Stimulated activated naive B cell treated with anti-CD40 and anti-IgM and Interleukin-4, amounts not matched to agents 10 μg/mL and 1 μg/mL and 100 μg/mL, for 72 hours (primary cell): ENCODE measurements at places on chromosomes 7 and 10.

- no peak for DNase-seq
These were observed 188.9 kb downstream of the ADAM12 start for GRCh38 chr10:126199221-126199998.

DNA sequence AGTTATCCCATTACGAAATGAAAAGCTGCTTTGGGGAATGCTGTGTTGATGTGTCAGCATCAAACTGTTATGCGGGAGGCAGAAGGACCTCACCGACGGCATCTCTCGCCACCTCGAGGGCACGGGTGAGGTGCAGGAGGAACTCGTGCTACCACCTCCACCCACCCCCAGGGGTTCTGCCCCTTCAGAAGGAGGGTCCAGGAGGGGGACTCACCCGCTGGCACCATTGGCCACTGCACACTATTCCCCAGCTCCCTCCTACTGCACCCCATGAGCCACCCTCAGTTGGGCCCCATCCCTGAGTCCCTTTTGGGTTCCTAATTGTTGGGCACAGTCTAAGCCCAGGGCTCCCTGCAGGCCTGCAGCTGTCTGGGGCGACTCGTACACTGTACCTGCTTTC, 236.6 kb downstream of the PTPRN2 start:
- DNase-seq: no peak

- DNase-seq: no peak
These were observed 6.7 kb downstream of the CPXM2 start for GRCh38 chr10:123884907-123885381.

GRCh38 chr7:15104411-15105092, 202.0 kb upstream of the DGKB start:
- no peak for DNase-seq

GRCh38 chr10:77661100-77661499, 23.5 kb upstream of the KCNMA1 start:
- no peak for DNase-seq

DNA sequence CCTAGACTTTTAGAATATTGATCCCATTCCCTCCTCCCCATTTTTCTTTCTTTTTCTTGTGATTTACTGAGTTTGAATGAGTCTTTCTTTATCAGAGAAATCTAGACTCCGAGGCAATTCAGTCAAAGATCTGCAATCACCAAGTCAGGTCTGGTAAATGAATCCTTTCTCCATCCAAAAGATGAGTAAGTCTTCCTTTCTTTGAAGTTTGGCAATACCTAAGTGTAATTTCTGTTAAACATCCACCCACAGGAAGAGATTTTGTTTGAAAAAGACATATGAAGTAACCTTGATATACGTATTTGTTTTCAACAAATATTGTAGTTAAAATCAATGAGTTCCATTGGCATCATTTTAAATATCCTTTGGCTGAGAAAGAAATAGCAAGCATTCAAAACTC, 58.3 kb downstream of the SLC39A12 start:
- no peak for DNase-seq

DNA sequence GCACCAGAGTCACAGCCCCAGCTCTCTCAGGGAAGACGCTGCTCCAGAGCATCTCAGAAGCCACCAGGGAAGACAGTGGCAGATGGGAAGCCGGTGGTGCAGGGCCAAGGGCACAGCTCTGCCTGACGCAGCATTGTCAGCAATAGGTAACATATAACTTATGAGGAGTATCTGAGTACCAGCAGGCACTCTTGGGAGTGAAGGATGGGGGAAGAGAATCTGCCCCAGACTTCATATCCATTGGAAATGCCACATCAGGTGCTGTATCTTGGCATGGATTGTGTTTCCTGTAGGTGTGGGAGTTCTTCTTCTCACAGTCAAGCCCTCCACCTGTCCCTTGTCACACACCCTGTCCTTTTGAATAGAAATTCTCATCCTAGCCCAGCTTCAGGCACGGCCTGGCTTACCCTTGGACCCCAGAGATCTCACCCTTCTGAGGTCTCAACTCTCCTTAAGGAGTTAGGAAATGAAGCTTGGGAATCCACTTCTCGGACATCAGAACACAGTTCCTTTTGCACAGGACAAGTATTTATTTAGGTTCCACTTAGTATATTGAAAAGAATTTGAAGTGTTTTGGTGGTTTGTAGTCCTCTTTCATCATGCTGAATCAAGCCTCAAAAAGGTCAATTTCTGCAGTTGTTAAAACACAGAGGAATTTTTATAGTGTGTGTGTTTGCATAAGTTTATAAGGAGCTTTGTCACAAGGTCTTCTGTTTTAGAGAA, 9.9 kb downstream of the EPDR1 start:
- no peak for DNase-seq

DNA sequence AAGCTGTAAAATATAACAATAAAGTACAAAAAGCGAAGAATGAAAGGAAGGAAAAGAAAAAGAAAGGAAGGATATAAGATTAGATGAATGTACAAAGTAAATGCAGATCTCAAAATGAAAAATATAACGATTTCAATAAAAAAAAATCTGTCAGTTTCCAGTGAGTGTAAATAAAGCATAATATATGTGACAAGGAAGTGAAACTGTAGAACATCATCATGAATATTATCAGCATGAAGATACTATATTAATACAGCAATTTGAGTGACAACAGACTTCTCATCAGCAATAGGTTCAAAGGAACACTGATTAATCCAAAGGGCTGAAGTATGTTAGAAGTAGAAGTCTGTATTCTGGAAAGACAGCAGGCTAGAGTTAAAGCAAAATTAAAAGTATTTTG, 659.5 kb upstream of the MBL2 start:
- DNase-seq: no peak

DNA sequence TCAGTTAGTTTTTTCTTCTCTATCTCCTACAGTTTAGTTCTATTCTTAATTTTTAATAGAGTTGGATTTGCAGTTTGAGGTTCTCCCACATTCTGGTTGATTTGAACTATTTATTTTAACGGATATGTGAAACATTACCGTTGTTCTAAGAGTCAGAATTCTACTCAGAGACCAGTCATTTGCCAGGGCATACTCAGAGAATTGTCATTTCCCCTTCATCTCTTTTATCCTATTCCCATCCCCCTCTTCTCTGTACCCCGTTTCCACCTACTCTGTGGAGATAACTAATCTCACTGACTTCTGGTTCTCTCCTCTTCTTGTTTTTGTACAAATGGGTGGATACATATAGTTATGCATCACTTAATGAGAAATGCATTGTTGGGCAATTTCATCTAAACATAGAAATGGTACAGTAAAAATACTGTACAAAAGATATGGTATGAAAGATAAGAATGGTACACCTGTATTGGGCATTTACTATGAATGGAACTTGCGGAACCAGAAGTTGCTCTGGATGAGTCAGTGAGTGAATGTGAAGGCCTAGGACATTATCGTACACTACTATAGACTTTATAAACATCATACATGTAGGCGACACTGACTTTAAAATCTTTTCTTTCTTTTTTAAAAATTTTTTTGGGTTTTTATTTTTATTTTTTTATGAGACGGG, 53.1 kb downstream of the INPP5F start:
- DNase-seq: no peak

DNA sequence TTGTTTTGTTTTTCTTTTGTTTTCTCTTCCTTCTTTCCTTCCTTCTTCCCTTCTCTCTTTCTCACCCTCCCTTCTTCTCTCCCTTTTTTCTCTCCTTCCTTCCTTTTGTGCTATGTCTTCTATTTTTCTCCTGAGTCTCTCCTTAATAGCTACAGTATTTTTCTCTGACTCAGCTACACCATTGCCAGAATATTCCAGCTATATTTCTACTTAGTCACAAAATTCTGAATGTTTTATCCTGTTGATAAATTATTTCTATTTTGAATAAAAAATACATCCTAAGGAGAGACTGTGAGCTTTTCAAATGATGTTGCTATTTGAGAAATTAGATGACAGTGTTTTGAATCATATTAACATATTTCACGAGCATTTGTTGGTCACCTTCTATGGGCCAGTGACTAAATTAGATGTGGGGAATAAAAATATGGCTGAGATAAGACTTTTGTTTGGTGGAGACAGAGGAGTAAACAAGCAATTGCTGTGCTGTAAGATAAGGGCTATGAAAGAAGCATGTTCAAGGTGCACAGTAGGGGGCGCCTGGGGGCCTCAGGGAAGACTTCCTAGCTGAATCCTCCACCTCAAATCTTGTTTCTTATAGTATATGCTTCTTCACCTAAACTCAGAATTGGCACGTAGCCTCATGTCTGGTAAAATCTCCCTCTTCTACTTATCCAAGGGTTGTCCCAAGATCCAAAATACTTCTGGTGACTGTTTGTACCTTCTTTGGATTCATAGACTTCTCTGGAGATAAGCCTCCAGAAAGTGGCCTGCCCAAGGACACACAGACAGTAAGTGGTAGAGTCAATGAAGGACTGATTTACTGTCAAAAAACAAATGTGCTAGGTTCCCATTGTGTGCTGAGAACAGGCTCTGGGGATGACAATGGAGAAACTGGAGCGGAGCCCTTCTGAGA, 115.5 kb upstream of the CREB5 start:
- DNase-seq: no peak

GRCh38 chr10:75379212-75379724, 22.3 kb downstream of the ZNF503 start:
- no peak for DNase-seq

- no peak for DNase-seq
These were observed 76.4 kb upstream of the IKZF1 start for GRCh38 chr7:50228148-50228547.

DNA sequence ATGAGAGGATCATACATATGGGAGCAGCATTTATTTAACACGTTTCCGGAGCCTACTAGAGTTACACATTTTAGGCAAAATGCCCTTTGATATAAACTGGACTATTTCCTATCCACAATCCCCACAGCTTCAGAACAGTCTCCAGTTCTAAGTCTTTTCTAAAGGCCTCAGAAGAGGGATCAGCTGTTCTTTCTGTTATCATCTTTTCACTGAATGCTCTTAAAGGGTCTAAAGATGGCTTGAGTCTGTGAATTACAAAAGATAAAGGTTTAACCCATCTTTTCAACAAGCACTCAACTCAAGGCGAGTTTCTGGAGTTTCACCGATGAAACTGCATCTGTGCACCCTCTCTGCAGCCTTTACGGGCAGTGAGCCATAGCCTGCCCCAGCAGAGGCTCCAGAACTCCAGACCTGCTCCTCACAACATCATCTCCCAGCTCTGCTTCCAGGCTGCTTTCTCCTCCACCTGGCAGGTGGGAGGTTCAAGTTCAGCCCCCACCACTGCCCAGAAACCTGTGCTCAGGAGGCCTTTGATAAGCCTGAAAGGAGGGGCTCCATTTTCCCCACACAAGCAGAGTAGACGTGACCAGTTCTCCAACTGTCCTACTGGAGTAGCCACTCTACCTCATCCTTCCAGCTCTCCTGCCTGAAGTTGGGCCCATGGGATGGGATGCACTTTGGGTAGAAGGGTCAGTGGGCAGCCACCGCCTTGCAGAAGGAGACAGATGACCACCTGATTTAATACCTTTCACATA, 53.4 kb downstream of the HSPA12A start:
- no peak for DNase-seq

- no peak for DNase-seq
These were observed 4.2 kb downstream of the NOS3 start for GRCh38 chr7:150994838-150995510.

GRCh38 chr7:28958235-28958979, at the start of gene TRIL:
TRIL (minus strand) TSS chr7:28958330; CDS start chr7:28958046, 284 bp downstream.
- DNase-seq: no peak

DNA sequence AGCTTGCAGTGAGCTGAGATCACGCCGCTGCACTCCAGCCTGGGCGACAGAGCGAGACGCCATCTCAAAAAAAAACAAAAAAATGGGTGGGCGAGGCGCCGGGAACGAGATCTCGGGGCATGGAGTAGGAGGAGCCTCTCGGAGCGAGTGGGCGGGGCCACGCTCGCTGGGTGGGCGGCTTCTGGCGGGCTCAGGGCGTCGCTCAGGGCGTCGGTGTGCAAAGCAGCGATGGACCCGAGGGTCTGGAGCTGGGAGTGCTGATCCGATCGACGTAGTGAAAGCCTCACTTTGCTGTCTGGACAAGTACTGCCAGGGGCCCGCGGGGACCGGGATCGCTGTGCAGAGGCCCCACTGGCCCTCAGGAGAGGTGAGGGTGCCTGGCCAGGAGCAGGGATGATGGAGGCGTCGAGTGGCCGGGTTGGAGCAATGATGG, 22.6 kb upstream of the AMZ1 start:
- no peak for DNase-seq

DNA sequence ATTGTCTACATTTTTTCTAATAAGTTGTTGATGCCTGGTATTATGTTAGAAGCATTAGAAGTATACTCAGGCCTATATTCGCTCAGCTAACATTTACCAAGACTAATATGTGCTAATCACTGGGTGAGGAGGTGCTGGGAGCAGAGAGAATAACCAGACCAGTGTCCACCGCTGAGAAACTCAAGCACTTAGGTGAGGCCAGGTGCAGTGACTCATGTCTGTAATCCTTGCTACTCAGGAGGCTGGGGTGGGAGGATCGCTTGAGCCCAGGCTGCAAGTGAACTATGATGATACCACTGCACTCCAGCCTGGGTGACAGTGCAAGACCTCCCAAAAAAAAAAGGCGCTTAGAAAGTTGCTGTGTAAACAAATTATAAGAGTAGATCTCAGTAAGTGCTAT, 182.2 kb upstream of the AOAH start:
- no peak for DNase-seq

GRCh38 chr10:122181876-122182275, 89.2 kb upstream of the BTBD16 start:
- DNase-seq: no peak
